ENCODE measurements at places on chromosomes 6 and 20.

DNA sequence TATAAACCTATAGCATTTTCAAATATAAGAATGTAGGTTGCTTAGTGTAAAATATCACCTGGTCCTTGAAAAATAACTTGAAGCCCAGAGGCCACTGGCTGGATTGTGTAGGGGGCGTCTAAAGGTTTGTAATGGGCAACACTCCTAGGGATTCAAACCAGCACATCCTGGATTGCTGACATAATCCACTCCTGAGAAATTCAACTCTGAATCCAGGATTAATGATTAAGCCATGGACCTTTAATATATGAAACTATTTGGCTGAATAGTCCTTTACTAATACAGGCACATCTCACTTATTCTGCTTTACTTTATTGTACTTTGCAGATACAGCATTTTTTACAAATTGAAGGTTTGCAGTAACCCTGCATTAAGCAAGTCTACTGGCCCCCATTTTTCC, 160.8 kb downstream of the UBE3D start:
- DNase-seq = no peak

GRCh38 chr20:61487346-61487996, 235.4 kb downstream of the CDH4 start:
- no peak for DNase-seq

- DNase-seq = no peak
These were observed 35.7 kb downstream of the VEGFA start for GRCh38 chr6:43805699-43806042.

DNA sequence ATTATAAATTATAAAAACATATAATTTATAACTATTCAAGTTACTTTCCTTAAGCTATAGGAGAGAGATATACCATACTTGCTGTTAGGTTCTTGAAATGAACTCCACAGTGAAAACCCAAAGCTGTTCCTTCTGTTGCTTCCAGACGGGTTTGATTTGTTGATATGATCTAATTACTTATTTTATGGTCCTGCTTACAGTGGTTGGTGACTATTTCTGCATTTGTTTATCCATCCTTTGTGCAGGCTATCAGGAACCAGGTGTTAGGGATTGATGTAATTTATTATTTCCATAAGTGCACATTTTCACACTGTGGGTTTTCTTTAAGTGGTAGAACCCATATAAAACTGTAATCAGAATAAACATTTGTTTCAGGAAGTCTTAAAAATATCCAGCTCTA, 167.1 kb downstream of the KIF6 start:
- DNase-seq = no peak

GRCh38 chr20:60102665-60103210, 144.5 kb downstream of the CDH26 start:
- DNase-seq = no peak

GRCh38 chr6:46244670-46245069, 73.9 kb upstream of the ENPP5 start:
- DNase-seq = no peak

GRCh38 chr6:113631666-113632065, 225.5 kb upstream of the MARCKS start:
- DNase-seq = no peak

- no peak for DNase-seq
These were observed 96.9 kb upstream of the HMGCLL1 start for GRCh38 chr6:55675941-55676340.

- DNase-seq = no peak
These were observed 310.3 kb downstream of the CDH26 start for GRCh38 chr20:60268491-60268890.

GRCh38 chr20:53708129-53708968, 114.7 kb upstream of the ZNF217 start:
- DNase-seq = peak; percentile 54

- peak; percentile 88 for DNase-seq
These were observed 398 bp downstream of the ZBTB2 start for GRCh38 chr6:151390851-151391470.

DNA sequence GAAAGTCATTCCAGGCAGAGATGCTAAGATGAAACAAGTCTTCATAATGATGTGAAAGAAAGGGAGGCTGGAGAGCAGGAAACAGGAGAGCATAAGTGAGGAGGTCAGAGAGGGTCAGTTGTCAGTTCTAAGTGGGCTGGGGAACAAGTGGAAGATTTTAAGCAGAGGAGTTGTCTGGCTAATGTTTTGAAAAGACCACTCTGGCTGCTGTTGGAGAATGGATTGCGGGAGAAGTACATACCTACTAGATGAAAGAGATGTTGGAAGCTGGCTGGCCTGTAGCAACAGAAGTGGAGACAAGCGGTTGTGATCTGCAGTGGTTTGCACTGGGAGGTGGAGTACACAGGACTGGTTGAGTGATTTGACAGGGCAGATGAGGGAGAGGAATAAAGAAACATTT, 10.1 kb downstream of the SLC35F1 start:
- no peak for DNase-seq

DNA sequence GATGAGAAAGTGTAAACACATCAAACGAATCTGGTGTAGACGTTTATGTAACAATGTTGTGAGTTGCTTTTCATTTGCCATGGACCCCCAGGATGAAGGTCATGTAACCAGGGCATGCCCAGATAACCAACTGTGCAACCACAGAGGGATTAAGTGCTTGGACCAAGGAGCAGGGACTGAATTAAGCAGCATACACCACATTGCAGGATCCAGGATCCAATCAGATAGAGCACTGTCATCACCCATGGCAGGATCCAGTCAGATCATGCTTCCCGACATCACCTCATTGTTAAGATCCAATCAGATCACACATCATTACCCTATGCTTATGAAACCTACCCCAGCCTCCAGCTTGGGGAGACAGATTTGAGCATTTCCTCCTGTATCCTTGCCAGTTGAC, 74.3 kb upstream of the RCAN2 start:
- DNase-seq = no peak

GRCh38 chr6:163754866-163755265, 340.3 kb downstream of the QKI start:
- DNase-seq = no peak

DNA sequence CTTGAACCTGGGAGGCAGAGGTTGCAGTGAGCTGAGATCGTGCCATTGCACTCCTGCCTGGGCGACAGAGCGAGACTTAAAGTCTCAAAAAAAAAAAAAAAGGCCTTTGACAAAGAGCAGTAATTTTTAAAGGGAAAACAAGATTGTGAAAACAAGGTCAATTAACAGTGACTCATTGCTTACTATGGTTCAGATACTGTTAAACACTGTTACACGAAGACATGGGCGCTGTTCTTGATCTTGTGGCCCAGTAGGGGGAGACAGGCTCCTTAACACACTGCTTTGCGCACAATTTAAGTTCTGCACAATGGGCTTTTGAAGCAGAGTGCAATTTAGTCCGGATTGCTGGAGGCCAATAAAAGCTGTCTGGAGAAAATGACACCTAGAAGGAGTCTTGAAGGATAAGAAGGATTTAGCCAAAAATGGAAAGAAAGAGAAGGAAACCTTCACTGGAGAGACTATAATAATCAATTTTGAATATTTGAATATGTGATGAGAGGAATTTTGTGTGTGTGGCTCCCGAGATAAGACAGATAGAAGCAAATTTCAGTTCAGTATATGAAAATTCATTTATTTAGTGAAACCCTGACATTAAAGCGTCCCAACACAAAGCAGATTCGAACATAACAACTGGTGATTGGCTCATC, 6.0 kb upstream of the LATS1 start:
- DNase-seq = no peak

- peak; percentile 34 for DNase-seq
These were observed 1.9 kb upstream of the SLC35D3 start for GRCh38 chr6:136920216-136920615.

DNA sequence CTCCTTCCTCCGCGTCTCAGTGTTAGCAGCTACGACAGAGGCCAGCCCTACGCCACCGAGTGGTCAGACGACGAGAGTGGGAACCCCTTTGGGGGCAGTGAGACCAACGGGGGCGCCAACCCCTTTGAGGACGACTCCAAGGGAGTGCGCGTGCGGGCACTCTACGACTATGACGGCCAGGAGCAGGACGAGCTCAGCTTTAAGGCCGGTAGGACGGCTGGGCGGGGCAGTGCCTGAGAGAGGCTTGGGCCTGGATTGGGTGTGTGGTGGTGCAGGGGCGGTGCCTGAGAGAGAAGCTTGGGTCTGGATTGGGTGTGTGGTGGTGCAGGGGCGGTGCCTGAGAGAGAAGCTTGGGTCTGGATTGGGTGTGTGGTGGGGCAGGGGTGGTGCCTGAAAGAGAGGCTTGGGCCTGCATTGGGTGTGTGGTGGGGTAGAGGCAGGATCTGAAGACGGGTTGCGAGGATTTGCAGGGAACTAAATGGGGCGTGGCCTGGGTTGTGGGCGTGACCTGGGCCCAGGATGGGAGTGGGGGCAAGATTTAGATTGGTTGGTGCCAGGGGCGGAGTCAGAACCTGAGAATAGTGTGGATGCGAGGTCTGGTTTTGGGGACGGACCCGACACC, 24.4 kb downstream of the SPDEF start:
- DNase-seq = no peak

DNA sequence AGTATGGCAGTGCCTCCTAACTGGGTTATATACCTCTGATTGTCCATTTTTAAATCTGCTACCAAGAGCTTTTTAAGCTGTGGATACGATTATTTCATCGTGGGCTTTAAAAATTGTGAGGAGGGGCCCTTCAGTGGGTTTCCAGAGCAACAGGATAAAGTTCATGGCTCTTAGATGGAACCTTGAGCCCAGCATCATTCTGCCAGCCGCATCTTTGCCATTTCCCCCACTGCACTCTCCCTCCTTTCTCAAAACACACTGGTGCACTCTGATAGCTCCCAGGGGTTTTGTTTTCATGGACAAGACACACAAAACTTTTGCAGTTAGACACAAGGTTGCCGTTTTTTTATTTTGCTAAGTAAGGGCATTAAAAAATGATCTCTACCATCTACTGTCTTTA, 54.1 kb downstream of the RREB1 start:
- DNase-seq = no peak

- no peak for DNase-seq
These were observed 113.5 kb downstream of the TOX2 start for GRCh38 chr20:44028003-44028730.

GRCh38 chr6:158000530-158001307, 19.1 kb downstream of the SYNJ2 start:
- DNase-seq = no peak

DNA sequence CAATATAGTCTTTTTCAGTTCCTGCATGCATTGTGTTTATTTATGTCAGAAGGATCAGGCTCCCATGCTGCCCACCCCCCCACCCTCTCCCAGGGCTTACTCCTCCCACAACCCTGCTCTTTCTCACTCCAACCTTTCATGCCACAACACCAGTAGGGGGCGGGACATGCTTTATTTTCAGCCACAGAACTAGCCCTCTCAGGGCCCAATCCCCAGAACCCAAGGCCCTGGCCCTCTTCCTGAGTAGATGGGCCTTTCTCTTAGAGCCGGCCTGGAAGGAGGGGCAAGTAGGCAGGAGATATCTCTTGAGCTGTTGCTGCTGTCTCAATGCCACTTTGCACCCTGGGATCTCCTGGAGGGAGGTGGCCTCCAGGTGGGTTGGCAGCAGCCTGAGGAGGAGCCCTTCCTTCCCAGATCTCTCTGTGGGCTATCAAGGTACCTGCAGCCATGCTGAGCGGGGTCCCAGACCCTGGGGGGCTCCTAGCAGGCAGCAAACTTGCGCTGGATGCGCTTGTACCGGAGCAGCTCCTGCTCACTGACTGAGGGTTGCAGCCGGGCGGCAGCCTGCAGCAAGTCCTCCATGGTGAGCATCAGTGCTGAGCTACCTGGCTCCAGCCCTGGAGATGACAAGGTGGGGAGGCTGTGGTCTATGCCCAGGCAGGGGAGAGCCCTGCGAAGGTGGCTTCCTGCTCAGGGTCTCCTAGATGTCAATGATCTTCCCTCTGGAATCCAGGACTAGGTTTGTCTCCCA, 3.5 kb downstream of the GNMT start:
- no peak for DNase-seq

DNA sequence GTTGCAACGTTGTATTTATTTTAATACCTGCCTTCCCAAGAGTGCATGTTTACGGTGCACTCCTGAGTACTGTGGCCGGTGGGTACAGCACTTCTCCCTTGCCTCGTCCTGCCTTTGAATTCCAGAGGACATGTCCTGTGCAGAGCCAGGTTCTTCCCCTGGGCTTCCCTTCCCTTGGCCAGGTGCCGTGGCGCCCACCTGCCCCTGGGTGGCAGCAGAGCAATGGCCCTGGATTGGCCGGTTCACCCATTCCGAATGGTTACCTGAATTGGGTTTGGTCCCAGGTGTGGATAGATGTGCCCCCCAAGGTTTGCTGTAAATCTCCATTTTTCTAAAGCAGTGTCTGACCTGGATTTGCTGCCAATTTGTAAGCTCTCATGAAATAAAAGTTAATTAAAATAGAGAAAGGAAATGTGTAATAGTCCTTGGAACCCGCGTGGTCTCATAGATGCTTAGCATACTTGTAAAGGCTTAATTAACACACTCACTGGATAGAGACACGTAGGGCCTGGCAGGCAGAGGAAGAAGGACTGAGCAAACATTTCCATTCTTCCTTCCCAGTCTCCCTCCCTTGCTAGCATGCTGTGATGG, 40.6 kb downstream of the DTD1 start:
- DNase-seq = no peak

Measured in activated T-cell treated with anti-CD3 and anti-CD28 coated beads, Interleukin-2, amount 50 U/mL, for 24 hours (primary cell).